ENCODE measurements at places on chromosomes 1 and 21.

DNA sequence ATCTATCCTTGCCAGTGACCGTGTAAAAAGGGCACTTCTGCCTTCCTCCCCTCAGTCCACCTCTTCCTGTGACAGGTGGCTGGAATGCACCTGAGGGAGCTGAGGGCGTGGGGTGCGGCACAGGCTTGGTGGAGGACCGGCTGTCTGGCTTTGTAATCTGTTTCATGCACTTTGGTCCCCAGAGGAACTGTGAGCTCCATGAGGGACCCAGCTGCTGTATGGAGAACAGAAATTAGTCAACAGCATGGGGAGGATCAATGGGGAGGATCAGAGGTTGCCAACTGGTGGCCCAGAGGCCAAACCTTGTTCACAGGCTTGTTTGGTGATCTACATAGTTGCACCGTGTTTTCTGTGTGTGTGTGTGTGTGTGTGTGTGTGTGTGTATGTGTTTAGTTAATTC is 19.0 kb upstream of the LUZP1 start:
- no peak for DNase-seq

DNA sequence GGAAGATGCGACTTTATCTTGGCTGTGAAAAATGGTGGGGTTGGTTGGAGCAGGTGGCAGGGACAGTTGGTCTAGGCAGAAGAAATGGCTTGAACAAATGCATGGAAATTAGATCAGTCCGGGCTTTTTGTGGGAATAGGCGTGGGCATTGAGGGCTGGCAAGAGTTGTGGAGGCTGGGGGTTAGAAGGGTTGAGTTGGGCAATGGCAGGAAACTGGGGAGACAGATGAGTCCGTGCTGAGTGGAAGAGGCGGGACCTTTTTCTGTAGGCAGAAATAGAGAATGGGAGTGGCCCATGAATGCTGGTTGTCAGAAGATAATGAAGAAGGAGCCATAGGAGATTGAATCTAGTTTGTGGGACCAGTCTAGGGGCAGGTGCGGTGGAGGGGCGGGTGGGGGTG is 6.9 kb downstream of the PDPN start:
- DNase-seq = no peak

- DNase-seq = no peak
These were observed 181.0 kb upstream of the FGGY start for GRCh38 chr1:59115865-59116264.

- no peak for DNase-seq
These were observed 38.8 kb downstream of the ARID1A start for GRCh38 chr1:26734501-26735058.

DNA sequence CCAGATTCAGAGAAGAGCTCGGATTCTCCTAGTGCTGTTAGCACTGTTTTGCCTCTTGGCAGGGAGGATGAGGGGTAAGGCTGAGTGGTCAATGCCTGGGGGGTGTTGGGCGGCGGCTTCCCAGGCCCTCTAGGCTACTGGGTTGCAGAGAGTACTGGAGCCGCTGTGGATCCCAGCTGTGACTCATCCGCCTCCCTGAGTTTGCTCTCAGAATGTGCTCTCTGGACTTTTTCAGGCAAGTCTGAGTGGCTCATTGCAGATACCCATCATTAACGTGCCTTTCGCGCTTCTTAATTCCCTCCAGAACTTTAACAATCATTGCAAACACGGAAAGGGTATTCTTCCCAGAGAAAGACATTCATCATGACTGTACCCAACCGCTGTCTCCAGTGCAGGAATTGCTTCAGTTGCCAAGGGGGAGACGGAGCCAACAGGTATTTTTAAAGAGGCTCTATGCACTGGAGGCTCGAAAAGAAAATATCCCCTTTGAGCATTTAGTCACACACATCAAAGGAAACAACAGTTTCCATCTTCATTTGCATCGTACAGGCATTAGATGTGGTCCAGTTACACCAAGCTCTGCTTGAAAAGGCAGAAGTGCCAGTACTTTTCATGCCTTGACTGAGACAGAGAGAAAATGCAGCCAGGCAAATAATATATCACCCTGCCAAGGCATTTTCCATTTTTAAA is 14.4 kb upstream of the CAMTA1 start:
- DNase-seq = peak; percentile 46

- DNase-seq = peak; percentile 30
These were observed 211.0 kb downstream of the PATJ start for GRCh38 chr1:61953076-61953789.

GRCh38 chr1:164838786-164839185 is 279.8 kb downstream of the PBX1 start:
- no peak for DNase-seq

DNA sequence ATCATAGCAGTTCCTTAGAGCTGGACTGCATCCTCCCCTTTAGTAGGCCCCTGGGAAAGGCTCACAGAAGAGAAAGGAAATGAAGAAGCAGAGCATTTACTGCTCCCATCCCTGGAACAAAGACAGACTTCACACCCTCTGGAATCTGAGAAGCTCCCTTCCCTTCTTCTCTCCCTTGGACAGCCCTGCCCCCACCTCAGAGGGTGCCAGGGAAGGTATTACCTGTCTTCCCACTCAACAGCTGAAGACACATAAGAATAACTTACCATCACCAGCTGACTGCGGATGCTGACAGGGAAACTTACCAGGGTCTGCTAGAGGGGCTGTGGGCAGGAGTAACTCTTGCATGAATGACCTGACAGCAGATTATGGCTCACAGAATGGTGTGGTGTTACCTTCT is 14.1 kb upstream of the FAAH start:
- no peak for DNase-seq

- DNase-seq = no peak
These were observed 348.8 kb downstream of the RYR2 start for GRCh38 chr1:237390823-237391222.

DNA sequence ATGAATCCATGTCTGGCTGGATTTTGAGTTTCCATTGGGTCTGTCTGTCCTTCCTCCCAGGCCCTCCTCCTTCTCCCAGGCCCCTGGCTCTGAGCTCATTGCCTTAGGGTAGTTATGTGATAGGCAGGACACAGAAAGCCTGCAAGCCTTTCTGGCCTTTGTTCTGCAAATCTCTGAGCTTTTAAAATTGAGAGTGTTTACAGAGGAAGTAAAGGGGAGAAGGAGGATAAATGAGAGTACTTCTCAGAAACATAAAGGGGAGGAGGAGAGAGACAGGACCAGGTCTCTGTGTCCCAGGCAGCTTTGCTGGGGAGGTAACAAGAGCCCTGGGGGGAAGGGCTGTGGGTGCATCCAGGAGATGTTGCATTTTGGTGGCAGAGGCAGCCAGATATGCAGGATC is 126.7 kb downstream of the FOXD2 start:
- DNase-seq = no peak

DNA sequence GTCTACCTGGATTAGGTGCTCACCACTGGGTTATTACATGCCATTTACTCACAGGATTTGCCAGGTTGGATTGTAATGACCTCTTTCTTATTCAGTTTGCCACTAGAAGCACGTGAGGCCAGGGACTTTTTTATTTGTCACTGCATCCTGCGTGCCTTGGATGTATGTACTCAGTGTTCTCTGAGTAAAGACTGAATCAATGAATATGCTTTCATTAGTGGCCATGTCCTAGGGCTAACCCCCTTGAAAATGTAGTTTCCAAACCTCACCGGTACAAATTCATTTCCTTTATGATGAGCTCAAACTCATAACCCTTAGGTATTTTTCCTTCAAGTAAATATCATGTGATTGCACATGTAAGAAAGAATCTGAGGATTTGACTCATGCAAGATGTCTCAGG is 1.3 kb upstream of the ZP4 start:
- no peak for DNase-seq

DNA sequence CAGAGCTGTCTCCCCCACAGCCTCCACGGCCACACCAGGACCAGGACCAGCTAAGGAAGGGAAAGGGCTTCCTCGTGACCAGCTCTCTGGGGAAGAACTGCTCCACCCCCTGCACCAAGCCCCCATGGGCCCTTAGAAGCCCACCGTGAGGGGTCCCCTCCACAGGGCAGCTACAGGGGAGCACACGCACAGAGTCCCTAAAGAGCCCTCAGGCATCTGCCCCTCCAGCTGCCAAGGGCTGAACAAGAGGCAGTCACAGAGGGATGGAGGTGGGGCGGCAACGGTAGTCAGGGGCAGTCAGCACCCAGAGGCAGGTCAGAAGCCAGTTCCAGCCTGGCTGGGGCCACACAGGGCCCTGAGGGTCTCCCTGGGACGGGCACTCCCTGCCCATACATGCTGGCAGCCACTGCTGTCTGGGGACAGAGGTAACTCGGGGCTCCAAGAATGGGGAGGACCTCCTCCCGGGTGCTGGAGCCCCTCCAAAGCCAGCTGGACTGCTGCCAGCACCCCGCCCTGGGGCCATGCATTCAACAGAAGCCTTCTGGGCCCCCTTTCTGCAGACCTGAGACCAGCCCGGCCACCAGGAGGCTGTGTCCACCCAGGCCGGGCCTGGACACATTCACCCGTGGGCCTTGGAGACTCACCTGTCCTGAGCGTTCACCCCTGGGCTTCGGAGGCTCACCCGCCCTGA is 18.7 kb downstream of the SLC19A1 start:
- no peak for DNase-seq

- no peak for DNase-seq
These were observed 125.1 kb downstream of the ZBTB18 start for GRCh38 chr1:244176201-244176600.

- no peak for DNase-seq
These were observed 65.7 kb upstream of the APP start for GRCh38 chr21:26236281-26236680.

DNA sequence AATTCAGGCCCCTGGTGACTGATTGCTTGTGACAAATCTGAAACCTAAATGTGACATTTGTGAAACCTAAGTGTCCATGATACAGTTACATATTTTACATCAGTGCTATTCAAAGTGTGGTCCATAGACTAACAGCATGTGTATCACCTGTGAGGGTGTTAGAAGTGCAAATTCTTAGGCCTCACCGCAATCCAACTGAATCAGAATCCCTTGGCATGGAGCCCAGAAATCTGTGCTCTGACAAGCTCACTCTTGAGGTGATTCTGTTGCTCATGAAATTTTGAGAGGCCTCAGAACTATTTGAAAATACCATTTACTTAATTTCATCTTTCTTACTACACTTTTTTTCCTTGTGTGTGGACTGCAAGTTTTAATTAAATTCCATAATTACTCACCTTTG is 587.9 kb downstream of the ADGRL2 start:
- DNase-seq = peak; percentile 69

DNA sequence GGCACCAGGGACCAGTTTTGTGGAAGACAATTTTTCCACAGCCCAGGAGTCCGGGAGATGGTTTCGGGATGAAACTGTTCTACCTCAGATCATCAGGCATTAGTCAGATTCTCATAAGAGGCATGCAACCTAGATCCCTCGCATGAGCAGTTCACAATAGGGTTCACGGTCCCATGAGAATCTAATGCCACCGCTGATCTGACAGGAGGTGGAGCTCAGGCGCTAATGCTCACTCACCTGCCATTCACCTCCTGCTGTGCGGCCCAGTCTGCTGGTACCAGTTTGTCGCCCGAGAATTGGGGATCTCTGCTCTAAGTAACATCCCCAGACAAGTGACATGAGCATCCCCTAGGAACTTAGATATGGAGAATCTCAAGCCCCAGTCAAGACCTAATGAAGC is 180.7 kb downstream of the COQ8A start:
- no peak for DNase-seq

DNA sequence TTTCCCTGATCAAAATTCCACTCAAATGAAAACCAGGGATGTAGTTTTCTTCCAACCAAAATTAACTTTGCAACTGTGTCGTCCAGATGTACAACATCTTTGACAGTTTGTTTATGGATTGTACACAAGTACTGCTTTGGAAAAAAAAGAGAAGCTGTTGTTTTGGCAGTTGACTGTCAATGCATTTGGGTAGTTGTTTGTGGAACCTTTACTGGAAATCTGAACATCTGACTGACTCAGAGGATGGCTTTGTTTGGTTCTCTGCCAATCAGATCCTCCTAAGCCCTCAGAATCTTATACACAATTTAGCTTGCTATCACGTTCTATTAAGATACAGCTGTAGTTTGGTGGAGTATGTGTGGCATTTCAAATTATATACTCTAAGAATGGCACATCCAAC is 195.0 kb downstream of the KCNK2 start:
- DNase-seq = peak; percentile 38

GRCh38 chr1:77065693-77066342 is 153.4 kb downstream of the PIGK start:
- no peak for DNase-seq

DNA sequence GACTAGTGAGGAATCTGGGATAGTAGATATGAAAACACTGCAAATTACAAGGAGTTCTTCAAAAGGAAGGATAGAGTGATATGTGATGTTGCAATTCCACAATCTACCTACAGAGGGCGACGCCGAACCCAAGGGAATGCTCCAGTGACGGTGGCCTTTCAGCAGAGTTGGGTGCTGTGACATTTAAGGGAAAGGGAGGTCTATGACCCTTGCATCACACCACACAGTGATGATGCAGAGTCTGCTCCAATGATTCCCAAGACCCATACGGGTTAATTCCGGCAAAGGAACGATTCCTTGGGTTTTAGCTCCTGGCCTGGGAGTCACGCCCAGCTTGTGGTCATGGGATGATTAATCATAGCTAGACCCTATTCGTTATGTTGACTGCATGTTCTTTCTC is 123.0 kb upstream of the IGSF21 start:
- DNase-seq = no peak

DNA sequence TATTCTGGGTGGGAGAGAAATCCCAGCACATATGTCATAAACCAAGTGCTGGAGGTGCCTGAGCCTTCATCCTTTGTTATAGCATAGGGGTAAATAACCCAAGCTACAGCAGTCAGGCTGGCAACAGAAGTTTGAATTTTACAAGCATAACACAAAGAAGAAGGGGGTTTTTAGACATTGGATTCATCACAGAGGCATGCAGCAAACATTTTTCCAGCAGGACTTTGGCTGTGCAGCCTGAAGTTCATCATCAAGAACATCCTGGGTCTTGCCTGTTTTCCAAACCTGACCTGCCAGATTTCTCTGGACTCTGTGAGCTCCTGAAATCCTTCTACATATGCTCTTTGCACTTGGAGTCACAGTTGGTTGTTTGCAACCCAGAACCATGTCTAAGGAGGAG is 16.2 kb downstream of the PTGER3 start:
- no peak for DNase-seq

- no peak for DNase-seq
These were observed 1.6 kb upstream of the TAS1R2 start for GRCh38 chr1:18861082-18861481.

GRCh38 chr21:21807598-21807903 is 809.3 kb downstream of the NCAM2 start:
- DNase-seq = peak; percentile 1

Measured in astrocyte of the spinal cord (primary cell).